ENCODE measurements at places on chromosomes 6 and 20.

DNA sequence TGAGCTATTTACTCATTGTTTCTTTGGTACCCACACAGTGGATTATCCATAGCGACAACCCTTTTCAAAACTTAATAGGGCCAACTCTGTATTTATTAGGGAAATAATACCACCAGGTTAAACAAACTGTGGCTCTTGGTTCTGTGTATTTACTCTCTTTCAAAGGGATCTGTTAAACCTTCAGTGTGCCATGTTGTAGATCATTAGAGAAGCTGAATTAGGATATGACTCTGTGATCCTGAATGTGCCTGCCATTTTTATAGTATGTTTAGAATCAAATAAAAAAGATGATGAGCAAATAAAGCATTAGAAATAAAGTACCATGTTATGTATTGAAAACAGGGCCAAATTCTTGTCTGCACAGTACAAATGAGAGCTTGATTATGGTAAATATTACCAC lies 25.0 kb upstream of the SLC35D3 start:
- DNase-seq: no peak

DNA sequence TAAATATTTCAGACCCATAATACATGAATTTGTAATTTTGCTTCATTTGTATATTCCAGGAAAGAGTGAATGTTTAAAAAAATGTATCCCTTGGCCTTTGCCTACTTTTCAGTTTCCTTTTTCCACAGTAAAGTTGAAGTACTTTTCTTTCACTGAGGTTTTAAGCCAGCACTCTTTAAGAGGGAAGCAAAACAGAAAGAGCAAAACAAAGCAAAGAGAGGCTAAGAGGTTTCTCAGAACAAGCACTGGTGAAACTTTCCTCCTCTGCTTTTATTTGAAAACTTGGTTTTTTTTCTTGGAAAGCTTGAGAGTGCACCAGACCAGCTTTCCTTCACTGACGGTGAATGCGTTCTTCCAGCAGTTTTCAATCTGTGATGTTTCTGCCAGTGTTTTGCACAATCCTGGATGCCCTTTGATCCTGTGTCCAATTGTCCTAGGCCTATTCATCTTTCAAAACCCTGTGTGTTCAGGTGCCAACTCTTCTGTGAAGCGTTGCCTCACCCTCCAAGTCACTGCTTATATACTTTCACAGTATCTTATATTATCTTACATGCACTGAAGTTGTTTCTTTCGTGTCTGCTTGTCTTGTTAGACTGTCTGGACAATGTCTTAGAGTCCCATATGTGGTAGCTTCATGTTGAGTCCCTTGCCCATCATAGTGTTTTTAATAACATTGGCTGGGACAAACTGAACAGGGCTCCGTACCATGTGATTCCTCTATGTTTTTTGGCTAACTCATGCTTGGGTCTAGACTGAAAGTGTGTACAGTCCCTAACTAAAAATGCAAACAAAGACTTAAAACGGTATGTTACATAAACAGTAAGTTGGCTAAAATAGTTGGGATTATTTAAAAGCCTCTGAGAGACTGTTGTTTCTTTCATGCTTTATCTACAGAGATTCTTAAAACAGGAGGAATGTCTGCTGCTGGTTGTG lies 1.9 kb downstream of the RNF217 start:
- no peak for DNase-seq

GRCh38 chr6:42454428-42454791 lies 2.7 kb upstream of the TRERF1 start:
- no peak for DNase-seq

DNA sequence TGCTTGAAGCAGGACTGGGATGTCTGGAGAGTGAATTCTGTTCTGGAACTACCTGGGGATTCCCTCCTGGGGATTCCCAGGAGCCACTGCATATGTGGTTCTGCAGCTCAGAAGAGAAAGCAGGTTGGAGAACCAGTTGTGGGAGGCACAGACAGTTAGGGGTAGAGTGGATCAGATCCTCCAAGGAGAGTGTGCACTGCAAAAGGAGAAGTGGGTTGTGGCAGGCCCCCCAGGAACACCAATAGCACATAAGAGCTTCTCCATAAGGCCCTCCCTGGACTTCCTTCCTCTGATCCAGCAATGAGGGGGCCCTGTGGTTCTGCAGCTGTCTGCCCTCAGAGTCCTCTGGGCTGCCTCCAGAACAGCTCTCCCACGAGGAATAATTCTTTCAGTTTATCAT lies 369.2 kb upstream of the CNR1 start:
- DNase-seq: no peak

GRCh38 chr6:157058574-157058973 lies 264.7 kb downstream of the TMEM242 start:
- no peak for DNase-seq

DNA sequence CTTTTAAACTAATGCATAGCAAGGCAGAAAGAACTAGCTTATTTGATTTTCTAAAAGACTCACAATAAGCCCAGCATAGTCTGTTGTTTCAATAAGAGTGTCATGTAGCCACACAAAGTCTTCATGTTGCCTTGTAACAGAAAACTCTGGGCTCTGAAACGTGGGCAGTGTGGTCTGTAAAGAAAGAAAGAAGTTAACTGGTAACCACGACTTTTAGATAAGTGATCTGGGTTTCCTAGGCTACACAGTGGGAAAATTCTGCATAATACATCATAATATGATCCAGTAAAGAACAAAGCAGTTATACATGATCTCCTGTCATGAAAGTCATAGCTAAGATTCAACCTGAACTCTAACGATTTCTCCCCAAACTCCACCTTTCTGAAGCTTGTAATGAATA lies 13.3 kb downstream of the SNX5 start:
- no peak for DNase-seq

DNA sequence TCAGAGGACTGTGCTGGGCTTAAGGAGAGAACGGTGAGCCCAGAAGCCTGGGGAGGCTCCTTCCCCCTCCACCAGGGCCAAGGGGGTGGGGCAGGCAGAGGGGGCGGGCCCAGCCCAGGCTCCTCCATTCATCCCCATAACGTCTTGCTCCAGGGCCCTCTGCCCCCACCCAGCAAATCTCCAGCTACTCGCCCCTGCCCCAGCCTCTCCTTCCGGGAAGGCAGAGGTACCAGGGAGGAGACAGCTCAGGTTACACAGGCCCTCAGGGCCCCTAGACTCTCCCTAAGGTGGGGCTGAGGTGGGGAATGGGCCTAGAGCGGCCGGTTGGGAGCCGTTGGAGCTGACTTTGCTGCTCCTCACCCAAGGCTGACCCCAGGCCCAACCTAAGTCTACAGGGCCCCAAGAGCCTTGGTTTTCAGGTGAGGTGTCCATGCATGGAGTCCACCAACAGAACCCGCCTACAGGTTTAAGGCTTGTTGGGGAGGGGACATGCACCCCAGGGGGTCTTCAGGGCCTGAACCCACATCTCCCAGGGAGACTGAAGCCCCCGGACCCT lies 1.2 kb downstream of the LAMA5 start:
- no peak for DNase-seq

GRCh38 chr6:158835616-158836221 lies 16.6 kb upstream of the EZR start:
- no peak for DNase-seq

DNA sequence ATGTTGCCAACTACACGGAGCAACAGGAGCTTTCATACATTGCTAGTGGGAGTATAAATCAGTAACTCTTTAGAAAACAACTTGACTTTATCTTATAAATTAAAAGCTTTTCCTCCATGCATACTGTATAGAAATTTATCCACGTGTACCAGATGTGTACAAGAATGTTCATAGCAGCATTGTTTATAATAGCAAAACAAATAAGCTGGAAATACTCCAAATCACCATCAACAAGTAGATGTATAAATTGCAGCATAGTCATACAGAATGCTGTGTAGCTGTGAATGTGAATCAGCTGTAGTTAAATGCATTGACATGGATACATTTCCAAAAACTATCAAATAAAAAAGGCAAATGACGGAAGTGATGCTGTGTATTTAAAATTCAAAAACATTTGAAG lies 6.0 kb downstream of the PSMF1 start:
- no peak for DNase-seq

DNA sequence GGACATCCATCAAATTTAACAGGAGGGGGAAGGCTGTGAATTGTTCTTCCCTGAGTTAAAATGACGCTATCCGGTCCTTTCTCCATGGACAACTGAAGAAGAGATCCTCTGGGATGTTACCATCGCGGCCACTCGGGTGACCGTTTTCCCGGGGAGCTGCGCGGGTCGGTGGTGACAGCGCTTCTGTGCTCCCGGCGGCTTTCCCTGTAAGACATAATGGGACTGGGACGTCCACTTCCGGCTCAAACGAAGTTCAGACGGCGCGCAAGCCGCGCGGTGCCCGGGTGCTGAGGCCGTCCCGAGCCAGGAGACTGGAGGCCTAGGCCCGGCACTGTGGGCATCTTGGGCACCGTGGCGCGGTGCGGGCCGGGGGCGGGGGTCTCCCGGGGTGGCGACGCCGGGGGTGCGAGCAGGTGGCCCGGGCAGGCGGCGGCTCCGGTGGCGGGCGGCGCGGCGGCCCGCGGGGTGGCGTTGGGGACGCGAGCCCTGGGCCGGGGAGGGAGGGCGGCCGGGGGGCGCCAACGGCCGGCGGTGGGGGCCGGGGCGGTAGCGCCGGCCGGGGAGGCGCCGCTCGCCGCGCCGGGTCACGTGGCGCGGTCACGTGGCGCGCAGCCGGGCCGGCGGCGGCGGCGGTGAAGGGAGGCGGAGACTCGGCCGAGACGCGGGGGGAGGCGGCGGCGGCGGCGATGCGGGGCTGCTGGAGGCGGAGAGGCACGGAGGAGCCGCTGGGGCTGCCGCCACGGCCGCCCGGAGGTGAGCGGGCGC lies 63.6 kb downstream of the GTF2H5 start:
- peak; percentile 90 for DNase-seq

GRCh38 chr6:111615916-111616612 lies 10.4 kb upstream of the TRAF3IP2 start:
- DNase-seq: no peak

DNA sequence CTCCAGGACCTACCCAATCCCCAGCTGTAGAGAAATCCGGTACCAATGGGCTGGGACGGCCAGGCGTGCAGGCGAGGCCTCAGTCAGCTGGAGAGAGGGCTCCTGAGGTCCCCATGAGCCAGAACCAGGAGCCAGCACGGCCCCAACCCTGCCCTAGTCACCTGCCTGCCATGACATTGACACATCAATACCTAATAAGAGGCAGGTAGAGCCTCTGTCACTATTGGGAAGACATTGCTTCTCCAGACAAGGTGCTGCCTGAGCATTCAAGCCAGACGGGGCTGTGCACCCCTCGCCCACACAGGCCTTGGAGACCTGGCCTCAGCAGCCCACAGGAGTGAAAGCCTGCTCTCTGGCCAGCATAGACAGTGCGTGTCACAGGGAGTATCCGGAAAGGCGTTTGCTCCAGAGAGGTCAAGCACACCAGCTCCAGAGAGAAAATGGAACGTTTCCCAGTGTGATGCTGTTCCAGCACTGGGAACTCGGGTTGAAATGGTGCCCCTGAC lies 3.5 kb downstream of the DLL1 start:
- no peak for DNase-seq

DNA sequence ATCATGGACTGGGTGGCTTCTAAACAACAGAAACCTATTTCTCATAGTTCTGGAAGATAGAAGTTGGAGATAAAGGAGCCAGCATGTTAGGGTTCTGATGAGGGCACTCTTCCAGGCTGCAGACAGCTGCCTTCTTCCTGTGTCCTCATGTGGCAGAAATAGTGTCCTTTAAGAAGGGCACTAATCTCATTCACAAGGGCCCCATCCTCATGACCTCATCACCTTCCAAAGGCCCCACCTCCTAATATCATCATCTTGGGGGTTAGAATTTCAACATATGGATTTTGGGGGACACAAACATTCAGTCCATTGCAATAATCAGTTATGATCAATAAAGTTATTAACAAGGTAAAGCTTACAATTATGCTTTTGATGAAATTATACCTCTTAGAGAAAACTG lies 130.8 kb upstream of the SLC22A23 start:
- no peak for DNase-seq

- no peak for DNase-seq
Observed at GRCh38 chr6:162076816-162077215, 650.8 kb downstream of the PRKN start.

DNA sequence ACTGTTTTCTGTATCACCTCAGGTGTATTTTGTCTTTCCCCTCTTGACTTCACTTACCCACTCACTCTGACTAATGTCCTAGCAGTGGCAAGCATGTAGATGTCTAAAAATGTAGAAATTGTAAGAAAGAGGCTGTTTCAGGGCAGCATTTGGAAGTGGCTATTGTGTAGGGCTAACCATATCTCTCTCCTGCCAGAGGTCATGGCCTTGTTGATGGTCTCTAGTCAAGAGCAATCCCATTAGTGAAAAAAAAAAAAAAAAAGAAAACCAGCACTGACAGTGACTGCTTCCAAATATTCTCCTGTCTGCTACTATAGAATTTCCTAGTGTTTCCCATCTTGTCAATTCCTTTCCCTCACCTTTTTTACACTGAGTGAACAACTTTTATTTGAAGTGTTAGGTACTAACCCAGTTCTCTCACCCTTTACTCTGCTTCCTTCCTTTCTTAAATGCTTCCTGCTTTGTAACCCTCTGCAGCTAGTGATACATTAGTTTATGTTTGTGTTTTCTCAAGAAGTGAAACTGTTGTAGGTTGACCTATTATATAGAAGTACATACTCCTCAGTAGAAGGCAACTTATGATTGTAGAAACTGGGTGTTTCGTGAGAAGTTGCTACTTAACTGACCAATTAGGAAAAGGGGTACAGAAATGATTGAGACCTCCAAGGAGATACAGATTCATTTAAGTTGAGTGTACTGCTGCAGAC lies 174.1 kb upstream of the PTPRK start:
- no peak for DNase-seq

- no peak for DNase-seq
Observed at GRCh38 chr6:157569543-157569942, 188.6 kb downstream of the ZDHHC14 start.

DNA sequence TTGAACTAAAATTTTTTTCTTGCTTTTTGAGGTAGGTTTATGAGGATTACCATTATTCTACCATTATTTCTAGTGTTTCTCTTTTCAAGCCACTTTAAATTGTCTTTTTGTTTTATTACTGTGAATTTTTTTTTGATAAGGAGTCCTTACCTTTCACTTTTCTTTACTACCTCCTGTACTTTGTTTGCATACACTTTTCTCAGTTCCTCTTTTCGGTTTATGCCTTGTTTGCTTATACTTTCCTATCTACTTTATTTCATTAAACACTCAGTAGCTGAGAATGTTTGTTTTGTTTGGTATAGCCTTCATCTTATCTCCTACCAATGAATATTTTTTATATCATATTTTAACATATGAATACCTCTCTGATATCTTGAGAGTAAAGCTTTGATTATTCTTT lies 147.9 kb downstream of the TFAP2B start:
- no peak for DNase-seq

GRCh38 chr6:142187209-142187608 lies 40.1 kb downstream of the VTA1 start:
- peak; percentile 4 for DNase-seq

GRCh38 chr6:148885925-148886845 lies 139.4 kb downstream of the UST start:
- no peak for DNase-seq

- no peak for DNase-seq
Observed at GRCh38 chr20:17856024-17856564, 112.5 kb downstream of the SNX5 start.

GRCh38 chr20:16517946-16518783 lies 55.1 kb downstream of the KIF16B start:
- peak; percentile 74 for DNase-seq

Data from AG08395 (cell line).